Cerebellar nuclear complex (tissue), 1 donor: ENCODE measurements at places on chromosomes 4 and X.

GRCh38 chr4:7887436-7887835 lies 52.2 kb downstream of the AFAP1 start:
- no peak for DNase-seq

- DNase-seq = no peak
These were observed 60.1 kb downstream of the TSC22D3 start for GRCh38 chrX:107715331-107716117.

GRCh38 chr4:118751629-118752323 lies 66.6 kb downstream of the METTL14 start:
- no peak for DNase-seq

GRCh38 chr4:60611762-60612496 lies 588.2 kb upstream of the ADGRL3 start:
- no peak for DNase-seq

DNA sequence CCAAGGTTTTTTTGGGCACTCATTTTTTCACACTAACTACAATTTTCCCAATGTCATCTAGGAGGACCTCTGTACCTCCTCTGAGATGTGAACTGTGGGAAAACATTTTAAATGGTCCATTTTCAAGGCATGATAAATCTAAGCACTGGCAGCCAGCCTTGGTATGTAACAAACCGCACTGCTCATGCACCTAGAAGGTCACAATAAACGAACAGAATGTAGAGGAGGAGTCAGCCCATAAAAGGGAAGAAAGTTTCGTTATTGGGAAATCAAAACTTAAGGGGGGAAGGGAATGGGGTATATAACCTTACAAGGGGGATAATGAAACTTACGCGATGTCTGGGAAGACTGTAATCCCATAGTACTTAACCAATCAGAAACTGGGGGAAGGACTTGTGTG lies 16.4 kb downstream of the COX18 start:
- DNase-seq = no peak

DNA sequence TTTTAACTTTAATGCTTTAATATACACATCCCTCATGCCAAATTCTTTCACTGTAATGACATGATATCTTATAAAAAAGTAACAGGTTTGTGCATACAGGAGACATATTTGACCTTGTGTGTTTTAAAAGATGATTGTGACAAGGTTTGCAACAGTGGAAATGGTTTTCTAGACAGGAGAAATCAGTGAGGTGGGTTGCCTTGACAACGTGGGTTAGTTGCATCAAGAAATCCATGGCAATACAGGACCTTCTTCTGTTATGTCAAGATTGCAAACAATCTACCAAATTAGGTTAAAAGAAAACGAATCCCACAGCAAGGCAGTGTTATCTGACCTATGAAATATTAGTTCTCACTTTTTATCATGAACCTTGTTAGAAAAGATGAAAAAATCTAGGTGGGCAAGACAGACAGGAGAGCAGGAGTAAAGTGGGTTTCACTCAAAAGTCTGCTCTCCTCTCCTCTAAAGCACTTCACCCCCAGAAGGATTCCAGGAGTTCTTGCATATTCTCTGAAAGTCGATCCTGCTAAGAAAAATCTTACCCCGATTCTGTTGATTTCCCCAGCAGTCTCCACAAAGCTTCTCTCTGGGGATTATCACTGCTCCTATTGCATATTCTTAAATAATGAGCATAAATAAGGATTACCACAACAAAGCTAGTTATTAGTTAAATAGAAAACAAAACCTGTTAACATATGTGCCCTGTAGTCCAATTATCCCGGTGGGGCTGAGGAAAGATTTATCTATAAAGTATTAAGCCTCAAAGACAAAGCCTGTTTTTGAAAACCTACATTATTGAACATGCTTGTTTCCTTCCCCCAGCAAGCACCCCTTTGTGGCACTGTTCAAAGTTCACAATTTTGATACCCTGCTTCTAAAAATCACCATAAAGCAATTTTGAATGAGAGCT lies 71.0 kb downstream of the TMA16 start:
- DNase-seq = no peak

GRCh38 chrX:137930533-137930932 lies 364.6 kb downstream of the ZIC3 start:
- no peak for DNase-seq

- no peak for DNase-seq
These were observed 203.4 kb downstream of the SLC39A8 start for GRCh38 chr4:102141842-102142241.

DNA sequence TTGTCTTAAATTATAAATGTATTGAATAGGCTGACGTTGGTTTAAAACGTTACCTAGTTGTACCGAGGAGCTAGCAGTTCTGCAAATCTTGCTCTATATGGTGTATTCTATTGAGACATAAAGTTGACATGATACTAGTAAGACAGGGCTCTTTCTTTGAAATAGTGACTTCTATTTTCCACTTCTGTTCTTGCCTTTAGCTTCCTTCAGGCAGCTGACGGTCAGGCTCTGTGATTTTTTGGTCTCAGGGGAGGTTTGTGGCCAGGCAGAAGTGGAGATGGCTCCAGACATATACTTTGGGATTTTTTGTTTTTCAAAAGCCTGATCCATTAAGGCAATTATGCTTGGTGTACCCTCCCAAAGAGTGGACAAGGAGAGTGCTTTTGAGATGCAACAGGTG lies 95.2 kb downstream of the SLC34A2 start:
- no peak for DNase-seq

GRCh38 chrX:47501226-47502074 lies 18.4 kb upstream of the ZNF41 start:
- no peak for DNase-seq

DNA sequence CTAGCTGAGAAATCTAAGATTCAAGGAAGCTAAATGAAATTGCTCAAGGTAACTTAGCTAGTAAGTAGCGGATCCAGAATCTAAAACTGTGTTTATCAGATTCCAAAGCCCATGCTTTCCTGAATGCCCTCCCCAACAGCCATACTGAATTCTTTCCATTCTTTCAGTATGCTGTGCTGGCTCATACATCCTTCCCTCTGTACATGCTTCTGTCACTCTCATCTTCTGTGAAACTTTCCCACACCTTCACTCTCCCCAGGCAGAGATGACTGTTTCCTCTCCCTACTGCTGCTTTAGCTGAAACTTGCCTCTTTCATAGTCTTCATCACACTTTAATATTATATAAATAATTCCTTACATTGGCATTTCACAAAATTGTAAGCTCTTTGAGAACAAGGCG lies 39.3 kb upstream of the SMARCAD1 start:
- DNase-seq = no peak

DNA sequence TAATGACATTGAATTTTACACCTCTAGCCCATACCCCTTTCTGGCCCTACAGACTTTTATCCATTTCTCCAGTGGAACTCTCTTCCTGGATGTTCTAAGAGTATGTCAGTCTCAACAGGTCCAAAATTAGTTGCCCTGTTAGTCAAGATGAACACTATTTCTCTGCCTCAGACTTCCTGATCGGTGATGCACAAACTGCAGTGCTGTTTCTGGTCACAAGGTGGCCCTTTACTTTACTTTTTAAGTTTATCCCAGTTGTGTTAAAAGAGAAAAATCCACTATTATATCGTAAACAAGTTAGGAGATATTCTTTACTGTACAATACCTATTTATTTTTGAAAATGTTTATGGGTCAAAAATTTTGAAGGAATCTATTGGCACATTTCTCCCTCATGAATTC lies 13.1 kb downstream of the TCEAL7 start:
- DNase-seq = no peak

DNA sequence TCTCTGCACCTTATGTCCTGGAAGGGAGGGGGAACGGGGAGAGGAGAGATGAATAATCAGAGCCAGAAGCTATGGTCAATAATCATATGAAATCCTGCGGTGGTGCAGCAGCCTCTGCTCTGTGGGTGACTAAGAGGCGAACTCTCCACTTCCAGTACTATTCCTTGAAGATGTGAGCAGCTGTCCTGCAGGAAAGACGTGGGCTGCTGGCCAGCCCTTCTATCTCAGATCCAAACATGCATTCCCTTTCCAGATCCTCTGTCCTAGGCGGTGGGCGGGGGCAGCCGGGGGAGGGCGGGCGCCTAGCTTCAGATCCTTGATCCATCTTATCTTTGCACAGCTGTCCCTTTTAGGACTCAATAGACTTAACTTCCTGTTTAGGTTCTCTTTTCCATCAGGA lies 34.5 kb downstream of the SPINK2 start:
- no peak for DNase-seq

- DNase-seq = no peak
These were observed 91.2 kb downstream of the RLIM start for GRCh38 chrX:74523224-74523623.

GRCh38 chrX:102154900-102155805 lies 624 bp downstream of the BEX5 start:
- DNase-seq = no peak
